ENCODE measurements at places on chromosomes 12 and 14.

GRCh38 chr12:24966951-24967564, 18.2 kb upstream of the BCAT1 start:
- DNase-seq: no peak

DNA sequence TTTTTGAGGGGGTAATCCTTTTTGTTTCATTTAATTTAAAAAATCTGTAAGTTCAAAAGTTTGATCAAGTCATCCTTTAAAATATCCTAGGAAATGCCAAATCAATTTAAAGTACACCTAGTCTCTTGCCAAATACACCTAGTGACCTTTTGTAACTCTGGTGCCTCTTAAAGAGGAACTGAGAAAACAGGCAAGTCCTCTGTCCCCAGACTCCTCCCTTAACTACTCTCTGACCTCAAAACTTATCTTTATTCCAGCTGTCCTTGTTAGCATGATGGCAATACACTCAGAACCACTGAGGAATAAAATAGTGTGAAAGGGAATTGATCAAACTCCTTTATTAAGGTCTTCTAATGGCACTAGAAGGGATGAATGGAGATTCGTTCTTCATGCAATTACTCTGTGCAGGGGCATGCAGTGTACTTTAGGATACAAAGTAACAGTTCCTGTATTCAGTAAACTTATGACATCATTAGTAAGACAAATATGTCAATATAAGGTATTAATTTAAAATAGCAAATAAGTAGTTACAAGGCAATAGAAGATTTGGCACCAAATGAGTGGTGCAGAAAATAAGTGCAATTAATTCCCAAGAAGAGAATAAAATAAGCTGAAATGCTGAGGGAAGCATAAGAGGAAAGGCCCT, 3.3 kb downstream of the FAR2 start:
- DNase-seq: no peak

DNA sequence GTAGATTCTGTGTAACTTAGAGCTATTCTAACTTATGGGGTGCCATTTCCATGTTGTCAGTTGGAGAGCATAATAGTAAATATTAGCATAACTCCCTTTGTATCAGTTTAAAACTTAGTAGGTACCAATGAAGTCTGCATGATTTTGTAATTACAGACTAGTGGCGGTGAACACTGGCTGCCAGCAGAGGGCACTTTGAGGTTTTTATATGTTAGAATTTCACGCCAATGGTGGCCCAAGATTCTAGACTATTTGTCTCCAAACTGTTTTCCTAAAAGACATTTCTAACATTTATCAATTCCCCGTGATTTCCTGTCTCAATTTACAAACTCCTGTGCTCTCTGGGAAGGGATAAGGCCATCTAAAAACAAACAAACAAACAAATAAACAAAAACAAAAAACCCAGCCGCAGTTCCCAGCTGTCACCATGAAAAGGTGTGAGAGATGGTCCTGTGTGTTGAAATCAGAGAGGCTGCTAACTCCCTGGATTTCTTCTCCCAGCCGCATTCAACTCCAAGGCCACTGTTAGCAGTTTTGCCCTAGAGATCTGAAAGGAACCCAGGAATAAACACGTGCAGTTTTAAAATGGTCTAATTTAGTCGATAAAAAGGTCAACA, 57.6 kb downstream of the BRMS1L start:
- DNase-seq: peak; percentile 27

GRCh38 chr14:36820111-36820709, 158.6 kb downstream of the PAX9 start:
- no peak for DNase-seq

DNA sequence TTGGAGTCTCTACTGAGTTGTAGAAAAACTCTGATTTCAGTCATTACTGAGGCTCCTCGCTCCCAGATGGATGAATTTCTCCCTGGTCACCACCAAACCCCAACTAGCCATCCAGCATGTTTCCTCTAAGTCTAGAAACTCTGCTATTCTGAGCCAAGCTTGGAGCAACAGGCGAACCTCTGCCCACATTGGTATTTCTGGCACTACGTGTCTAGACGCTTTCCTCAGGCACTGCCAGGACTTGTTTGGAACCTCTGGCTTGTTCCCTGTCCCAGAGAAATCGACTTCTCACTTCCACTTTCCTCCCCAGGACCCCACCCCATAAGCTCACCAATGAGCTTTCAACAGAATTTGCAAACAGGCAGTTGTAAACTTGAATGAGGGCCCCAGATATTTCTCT, 27.6 kb downstream of the WSCD2 start:
- no peak for DNase-seq

DNA sequence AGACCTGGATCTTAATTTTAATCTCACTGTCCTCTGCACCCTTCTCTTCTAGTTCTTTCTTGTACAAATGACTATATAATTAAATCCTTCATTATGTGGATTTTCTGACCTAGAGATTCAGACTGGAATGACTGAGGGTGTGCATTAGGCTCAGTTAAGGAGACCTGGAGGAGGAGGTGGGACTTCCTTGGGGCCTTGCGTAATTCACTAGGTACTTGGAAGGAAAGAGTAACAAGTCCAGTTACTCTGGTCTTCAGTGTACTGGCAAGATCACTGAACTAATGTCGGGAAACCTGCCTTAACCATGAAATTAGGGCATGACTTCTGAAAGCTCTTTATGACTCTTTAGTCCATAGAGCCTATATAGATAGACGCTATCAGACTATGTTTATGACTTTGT, 441.4 kb downstream of the EGLN3 start:
- DNase-seq: no peak

GRCh38 chr14:92886337-92886736, 36.6 kb upstream of the CHGA start:
- peak; percentile 55 for DNase-seq

- DNase-seq: no peak
These were observed 72.8 kb downstream of the SLCO1B3 start for GRCh38 chr12:20883288-20883687.

DNA sequence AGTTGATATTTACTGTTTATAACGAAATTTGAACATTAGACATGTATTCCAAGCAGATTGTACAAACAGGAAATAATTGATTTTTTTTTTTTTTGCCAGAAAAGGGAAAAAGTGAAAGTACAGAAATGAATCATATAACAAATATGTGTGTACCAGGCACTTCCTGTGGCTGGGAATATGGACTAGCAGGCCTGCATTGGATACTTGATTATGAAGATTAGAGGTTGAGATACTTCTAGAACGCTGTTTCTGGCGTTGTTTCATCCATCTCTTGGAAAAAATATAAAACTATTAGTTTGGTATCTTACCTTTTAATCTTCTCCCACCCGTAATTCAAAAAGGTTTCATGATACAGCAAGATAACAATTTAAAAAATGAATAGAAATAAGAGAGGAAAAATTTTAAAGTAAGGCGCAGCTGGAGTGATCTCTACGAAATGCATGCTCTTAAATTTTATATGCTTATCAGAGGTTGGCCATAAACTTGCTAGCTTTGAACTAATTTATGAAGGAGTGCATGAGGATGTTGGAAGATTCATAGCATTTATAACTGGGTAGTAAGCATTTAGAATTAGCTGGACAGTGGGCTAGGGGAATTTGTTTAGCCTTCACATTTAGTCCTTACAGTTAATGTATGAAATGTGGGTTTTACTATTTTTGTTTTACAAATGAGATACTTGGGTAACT, 90.8 kb downstream of the AEBP2 start:
- no peak for DNase-seq

- no peak for DNase-seq
These were observed 145.0 kb downstream of the PRKCH start for GRCh38 chr14:61466249-61466904.

GRCh38 chr12:109264095-109264942, 44.8 kb downstream of the FOXN4 start:
- peak; percentile 85 for DNase-seq

GRCh38 chr14:88323523-88324199, 592 bp upstream of the KCNK10 start:
- peak; percentile 81 for DNase-seq

DNA sequence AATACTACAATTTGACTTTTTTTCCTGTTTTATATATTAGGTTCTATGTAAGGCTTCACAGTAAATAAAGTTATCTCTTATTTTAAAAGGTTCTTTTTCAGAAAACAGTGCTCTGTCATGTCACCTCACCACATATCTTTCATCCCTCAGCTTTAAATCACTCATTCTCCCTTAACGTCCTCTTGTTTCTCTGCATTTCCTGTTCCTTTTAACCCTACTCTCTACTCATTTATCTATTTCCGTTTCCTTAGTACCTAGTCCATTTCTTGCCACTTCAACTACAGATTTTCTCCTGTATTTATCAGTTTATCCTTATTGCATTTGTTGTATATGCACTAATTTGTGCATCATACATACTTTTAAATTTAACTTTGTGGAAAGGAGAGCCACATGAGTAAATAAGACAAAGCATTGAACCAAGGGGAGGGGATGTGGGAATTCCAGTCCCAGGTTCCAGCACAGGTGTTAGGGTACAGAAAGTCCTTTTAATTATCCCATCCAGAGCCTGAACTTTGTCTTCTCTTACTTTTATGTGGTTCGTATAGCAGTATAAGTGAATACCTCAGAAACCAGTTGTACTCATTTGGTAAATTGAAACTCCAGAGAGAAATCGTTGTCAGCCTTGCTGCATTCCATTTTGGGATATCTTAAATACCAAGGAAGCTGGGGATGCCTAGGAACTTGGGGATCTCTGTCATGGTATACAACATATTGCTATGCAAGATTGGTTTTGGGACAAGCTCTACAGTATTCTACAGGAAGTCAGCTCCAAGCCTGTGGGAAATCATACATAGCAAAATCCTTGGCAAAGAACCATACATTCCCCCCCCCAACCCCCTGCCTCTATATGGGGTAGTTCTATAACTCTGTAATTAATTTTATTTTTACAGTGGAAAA, 120.5 kb downstream of the DIP2B start:
- DNase-seq: no peak

DNA sequence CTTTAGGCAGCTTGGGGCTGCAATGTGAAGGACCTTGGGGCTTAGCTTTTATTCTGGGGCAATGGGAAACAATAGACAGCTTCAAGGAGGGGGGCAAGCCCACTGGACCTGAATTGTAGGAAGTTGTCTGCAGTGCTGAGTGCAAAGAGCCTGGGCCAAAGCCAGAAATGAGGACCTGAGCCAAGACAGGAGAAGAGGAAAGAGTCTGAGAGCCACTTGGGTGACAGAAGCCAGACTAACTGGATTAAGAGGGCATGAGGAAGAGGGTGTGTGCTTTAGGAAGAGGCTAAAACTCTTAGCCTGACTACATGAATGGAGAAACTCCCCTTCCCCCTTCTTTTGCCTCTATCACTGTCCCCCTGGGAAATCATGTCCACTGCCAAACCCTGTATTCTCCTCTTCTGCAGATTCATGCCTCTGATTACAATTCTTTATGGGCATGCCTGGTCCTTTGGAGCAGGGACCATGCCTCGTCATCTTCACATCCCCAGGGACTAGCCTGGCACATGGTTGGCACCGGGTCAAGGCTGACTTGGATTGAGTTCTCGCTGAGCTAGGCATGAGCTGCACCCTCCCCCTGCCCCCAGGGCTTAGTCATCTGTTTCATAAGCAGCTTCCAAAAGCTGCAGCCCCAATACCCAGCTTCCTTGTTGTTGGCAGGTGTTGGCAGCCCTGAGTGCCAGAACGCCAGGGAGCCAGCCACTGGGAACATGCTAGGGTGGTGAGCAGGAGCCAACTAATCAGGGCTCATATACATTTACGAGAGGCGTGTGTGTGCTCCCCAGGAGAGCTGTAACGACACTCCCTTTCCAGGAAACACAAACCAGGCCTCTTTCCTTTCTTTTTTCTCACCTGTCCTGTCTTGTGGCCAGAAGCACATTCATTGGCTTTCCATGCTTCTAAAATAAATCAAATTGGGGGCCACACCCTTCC, 27.7 kb upstream of the JDP2 start:
- no peak for DNase-seq

DNA sequence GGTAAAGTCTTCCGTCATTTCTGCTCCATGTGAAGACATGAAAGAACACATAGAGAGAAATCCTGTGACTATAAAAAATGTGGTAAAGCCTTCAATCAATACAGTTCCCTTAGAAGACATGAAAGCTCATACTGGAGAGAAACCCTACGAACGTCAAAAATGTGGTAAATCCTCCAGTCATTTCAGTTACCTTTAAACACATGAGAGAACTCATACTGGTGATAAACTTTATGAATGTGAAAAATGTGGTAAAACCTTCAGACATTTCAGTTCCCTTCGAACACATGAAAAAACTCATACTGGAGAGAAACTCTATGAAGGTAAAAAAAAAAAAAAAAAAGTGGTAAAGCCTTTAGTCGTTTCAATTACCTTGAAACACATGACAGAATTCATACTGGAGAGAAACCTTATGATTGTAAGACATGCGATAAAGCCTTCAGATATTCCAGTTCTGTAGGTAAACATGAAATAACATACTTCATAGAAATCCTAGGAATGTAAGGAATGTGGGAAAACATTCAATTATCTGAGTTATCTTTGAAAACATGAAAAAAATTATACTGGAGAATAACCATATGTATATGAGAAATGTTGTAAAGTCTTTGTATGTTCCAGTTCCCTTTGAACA, 60.4 kb downstream of the MAP4K5 start:
- DNase-seq: no peak

DNA sequence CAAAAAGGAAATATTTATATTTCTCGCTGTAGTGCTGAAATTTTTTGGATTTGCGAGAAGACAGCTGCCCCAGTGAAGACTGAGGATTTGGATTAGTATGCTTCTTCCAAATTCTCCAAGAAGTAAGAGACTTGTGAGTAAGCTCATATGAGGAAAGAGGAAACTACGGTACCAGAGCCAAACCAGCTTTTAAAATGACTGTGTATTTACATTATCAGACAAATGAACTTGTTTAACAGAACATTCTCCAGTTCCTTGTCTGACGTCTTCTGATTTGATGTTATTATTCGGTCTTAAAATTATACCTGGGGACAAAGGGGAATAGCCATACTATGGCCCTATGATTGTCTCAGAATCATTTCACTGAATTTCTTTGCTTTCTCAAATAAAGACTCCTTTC, 8.0 kb downstream of the CLEC12B start:
- no peak for DNase-seq

DNA sequence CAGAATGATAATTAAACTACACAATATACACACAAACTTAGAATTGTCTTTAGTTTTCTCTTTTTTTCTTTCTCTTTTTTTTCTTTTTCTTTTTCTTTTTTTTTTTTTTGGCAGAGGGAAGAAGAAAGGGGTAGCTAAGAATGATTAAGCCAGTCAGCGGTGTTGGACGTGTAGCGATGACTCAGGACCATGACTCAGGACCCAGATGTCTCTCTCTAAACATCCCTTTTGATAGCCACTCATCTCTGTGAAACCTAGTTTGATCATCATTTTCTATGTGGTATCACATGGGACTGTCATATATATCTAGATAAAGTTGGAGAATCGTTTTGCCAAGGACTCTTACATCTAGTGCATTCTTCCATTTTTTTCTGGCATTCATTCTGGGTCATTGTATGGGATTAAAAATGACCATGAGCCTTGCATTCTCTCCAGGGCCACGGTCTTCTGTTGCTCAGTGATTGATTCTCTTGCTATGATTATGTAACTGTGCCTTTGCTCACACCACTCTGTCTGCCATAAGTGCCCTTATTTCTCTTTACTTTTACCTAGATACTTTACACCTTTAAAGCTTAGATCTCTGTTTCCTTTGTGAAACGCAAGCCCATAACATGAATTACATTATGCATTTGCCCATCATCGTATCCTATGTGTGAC, 26.6 kb upstream of the NRXN3 start:
- DNase-seq: no peak

Data from glutamatergic neuron (in vitro differentiated cells).